ENCODE measurements at places on chromosomes 12 and 14. TPM values are rescaled to one million over a fixed set of nuclear protein-coding genes. Genes with fewer than 3 reads are reported as not detected.

DNA sequence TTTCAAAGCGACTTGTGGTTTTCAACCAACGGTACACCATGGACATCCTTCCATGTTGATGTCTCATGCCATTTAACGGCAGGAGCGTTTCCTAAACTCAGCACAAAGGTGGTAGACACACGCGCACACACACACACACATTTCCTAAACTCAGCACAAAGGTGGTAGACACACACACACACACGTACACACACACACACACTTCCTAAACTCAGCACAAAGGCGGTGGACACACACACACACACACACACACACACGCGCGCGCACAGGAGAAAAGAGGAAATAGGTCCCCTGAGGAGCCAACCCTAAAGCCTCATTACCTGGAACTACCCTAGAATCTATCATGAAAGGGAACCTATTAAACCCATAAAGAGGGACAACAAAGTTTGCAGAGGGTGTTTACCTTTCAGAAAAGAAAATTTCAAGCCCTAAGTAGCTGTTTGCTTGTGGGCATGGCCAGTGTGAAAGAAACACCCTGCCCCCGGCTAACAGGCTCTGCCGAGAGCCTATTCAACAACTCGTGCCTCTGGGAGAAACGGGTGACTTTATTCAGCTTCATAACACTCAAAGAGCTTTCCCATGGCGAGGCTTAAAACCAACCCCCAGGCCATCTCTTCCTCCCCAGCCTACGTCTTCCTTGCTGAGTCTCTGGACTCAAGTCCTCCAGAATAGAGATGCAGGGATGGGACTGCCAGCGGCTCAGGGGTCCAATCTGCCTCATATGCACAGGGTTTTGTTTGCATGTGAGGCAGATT lies 31.8 kb downstream of the SLC8B1 start:
- DNase-seq: no peak

GRCh38 chr12:62191491-62192179 lies 68.6 kb upstream of the USP15 start:
- peak; percentile 66 for DNase-seq

The FGD6 gene
- polyA plus RNA-seq: 16.4 TPM

- DNase-seq: no peak
Measured at GRCh38 chr12:105906561-105906960, 232.2 kb downstream of the NUAK1 start.

The KRT5 gene
- polyA plus RNA-seq: 8,158 TPM

The C3AR1 gene
- 0.25 TPM for polyA plus RNA-seq

DNA sequence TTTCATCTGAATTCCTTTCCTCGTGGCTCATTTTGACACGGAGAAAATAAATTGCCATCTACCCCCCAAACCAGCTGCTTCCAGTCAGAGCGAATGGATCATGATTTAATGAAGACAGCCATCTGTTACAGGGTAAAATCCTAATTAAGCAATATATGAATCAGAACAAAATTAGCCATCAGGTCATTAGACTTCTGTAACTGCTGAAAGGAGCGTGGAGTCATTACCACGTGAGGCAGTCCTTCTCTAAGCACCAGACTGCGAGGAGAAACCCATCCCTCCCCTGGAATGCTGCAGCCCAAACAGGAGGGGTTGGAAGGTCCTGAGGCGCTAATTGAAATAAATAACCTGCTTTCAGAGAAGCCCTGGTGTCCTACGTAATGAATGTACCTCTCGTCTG lies 51.1 kb upstream of the TCL1A start:
- no peak for DNase-seq

GRCh38 chr12:25670076-25671055 lies 117.3 kb upstream of the LMNTD1 start:
- peak; percentile 96 for DNase-seq

GRCh38 chr14:61388976-61389576 lies 67.7 kb downstream of the PRKCH start:
- DNase-seq: peak; percentile 68

DNA sequence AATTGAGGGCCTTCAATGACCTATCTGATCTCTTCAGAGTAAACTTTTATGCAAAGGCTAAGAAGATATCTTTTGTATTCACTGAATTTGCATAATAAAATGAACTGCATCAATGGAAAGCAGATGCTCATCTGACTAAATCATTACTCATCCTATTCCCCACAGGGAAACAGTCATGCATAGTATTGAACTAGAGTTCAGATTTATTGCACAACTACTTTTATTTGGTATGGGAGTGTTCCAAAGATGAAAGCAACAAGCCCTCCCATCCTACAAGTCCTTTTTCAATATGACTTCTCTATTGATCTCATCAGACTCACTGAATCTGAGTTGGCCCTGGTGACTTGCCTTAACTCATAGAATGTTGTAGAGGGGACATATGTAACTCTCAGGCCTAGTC lies 159.8 kb downstream of the KITLG start:
- peak; percentile 88 for DNase-seq

DNA sequence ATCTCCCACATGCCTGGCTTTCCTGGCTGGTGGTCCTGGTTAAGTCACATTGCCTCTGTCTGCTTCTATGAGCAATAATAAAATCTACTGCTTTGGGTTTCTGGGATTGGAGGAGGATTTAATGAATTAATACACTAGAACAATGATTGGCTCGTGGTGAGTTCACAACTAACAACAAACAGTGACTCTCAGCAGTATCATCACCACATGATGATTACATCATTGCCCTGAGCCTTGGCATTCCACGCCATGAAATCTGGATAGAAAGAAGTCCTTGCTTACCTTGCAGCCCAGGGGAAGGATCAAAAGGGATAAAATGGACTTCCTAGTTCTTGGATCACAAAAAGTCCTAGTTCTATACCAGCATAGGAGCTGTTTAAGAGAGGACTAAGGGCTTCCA lies 1069.0 kb downstream of the VRK1 start:
- DNase-seq: no peak

DNA sequence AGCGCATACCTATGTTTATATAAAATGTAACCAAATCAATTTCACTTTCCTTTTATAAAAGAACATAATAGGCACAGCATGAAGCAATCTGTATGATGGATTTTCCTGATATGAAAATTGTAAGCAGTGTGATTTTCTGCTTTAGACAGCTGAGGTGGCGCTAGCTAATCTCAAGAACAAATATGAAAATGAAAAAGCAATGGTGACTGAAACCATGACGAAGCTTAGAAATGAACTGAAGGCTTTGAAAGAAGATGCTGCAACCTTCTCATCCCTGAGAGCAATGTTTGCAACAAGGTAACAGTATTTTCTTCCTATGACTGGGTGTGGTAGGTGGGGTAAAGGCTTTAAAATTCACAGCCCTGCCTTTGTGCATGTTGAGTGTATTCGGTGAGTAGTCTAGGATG lies 65.0 kb upstream of the FGD4 start:
- DNase-seq: no peak

DNA sequence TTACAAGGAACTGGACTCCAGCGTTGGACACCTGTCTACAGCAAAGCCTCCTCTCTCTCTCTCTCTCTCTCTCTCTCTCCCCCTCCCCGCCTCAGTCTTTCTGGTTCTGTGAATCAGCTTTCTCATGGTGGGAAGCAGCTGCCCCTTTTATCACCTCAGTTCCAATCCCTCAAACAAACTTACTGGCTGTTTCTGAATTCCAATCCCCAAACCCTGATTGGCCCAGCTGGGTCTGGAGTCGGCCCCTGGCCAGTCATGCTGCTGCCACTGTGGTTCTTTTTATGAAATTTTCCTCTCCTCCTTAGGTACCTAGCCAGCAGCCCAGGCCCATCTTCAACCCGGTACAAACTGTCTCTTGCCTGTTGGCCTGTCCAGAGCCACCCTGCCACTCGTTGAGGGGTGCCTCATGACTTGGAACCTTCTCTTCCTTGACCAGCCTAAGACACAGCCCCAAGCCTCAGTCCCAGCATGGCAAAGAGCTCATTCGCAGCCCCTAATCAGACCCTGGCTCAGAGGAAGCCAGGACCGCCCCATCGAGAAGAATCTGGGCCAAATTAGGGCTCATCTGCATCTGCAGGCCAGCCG lies 9.4 kb upstream of the MORN3 start:
- DNase-seq: no peak

- peak; percentile 51 for DNase-seq
Measured at GRCh38 chr12:59119676-59120075, 199.4 kb upstream of the LRIG3 start.

DNA sequence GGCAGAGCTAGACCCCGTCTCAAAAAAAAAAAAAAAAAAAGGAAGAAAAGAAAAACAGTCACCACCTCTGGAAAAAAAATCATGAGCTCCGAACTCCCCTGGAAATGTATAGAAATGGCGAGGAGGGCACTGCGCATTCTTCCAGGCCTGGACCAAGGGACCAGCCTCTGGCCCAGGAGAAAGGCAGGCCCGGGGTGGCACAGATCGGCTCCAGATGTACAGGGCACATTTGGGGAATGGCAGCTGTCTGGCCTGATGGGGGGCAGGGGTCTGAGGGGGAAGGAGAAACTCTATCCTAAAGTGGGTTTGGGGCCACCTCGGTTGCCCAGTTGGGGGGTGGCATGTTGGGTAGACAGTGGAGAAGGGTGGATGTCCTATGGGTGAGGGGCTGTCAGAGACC lies 46.0 kb upstream of the EML1 start:
- no peak for DNase-seq

GRCh38 chr12:54954228-54954627 lies 30.3 kb downstream of the TESPA1 start:
- DNase-seq: no peak

The LRRC10 gene
- not detected for polyA plus RNA-seq

GRCh38 chr12:118063576-118064391 lies 2.8 kb upstream of the WSB2 start:
- no peak for DNase-seq

- DNase-seq: no peak
Measured at GRCh38 chr14:75393794-75394193, 34.0 kb upstream of the JDP2 start.

- no peak for DNase-seq
Measured at GRCh38 chr12:761256-761655, 8.9 kb downstream of the WNK1 start.

The NCOR2 gene
- polyA plus RNA-seq: 18.9 TPM

DNA sequence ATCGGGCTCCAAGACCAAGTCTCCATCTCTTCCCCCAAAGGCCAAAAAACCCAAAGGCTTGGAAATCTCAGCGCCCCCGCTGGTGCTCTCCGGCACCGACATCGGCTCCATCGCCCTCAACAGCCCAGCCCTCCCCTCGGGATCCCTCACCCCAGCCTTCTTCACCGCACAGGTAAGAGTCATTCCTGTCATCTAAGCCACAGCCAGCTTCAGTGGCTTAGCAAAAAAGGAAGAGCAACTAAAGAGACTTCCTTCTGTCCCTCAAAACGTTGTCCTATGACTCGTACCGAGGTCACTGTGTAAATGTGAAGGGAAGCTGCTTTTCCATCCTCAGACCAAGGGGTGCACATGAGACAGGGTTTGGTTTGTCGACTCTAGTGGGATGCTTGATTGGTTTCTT lies 53.4 kb downstream of the ELK3 start:
- DNase-seq: peak; percentile 47

- DNase-seq: no peak
Measured at GRCh38 chr14:63672417-63673180, 30.9 kb upstream of the WDR89 start.

The MIP gene
- 0.06 TPM for polyA plus RNA-seq

DNA sequence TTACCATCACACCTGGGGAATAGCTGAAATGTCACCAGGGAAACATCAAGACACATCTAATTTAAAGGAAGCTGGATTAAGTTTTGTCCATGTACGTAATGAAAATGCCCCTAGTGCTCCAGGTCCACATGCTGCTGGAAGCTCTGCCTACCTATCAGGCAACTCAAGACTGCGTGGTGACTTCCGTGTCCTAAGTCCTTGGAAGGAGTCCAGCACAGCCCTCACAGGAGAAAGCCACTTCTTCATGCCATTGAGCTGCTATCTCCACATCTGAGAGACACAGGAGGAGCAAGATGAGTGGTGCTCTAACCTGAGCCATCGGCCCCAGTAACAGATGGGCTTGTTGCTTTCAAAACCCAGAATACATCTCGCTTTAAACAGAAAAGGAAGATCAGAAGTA lies 316.4 kb downstream of the DPF3 start:
- no peak for DNase-seq

Measured in mammary epithelial cell (primary cell).